ENCODE measurements at places on chromosomes 16 and 17.

DNA sequence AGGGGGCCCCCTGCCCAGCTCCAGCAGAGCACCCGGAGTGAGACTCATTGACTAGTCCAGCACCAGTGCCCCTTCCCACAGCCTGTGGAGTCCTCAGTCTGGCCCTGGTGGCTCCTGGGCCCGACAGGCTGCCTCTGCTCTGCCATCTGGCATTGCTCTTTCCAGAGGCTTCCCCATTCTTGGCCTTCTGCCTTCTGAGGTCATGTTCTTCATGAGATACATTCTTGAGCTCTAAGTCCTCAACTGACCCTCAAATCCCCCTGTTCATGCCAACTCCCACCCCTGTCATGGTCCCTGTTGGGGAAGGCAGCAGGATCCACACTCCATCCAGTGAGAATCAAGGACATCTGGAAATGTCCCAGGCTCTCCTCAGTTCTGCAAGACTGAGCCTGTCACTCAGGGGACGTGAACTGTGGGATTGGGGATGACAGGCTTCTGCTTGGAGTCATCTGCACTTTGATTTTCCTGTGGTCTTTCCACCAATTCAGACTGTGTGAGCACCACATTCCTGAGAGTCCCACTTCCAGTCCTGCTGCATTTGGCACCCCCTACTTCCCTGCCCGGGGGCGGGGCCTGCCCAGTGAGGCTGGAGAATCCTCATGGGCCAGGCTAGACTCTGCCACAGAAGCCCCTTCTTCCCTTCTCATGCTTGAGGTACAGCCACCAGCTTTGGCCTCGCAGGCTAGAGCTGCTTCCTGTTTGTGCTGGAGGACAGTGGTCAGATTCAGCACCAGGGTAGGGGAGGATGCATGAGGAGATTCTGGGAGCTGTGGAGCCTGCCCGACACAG lies 2.7 kb downstream of the TRPV2 start:
- DNase-seq, result no peak

- no peak for DNase-seq
These were observed 26.9 kb downstream of the IFT140 start for GRCh38 chr16:1584926-1585484.

GRCh38 chr17:13806092-13806491 lies 204.4 kb upstream of the HS3ST3A1 start:
- DNase-seq, result no peak

DNA sequence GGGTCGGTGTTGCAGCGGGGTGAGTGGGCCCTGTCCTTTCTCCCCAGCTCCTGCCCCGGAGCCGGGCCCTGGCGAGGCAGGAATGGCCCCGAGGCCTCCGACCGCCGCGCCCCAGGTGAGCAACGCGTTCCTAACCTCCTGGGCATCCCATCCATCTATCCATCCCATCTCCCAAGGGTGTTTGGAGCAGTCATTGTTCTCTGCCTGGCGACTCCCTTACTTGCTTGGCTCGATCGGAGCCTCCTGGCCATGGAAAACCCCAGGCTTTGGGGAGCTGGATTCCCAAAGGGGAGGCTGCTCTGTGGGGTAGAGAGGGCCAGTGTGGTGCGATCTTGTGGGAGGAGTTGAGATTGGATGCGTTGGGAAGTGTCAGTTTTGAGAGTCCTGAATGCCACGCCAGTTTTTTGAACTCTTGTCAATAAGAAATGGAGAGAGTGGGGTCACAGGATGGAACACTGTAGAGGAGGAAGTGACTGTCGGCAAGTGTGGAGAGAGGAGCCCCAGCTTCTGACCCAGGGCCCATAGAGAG lies 684 bp downstream of the ZFP90 start:
- no peak for DNase-seq

DNA sequence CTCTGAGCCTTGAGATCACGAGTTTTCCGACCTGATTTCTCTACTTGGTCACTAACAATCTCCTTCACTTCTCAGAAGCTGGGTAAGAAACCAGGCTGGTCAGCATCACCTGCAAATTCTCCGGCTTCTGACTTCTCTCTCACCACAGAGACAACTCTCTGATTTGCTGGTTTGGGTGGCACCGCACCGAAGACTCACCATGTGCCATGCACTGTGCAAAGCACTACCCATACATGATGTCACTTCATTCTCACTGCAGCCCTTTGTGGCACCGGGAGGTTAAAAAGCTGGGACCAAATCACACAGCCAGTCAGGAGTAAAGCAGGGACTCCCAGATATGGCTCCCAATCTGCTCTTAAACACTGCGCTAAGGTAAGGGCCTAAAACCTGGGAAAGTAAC lies 647 bp downstream of the VAC14 start:
- no peak for DNase-seq
